HFFc6 (cell line): ENCODE measurements at places on chromosomes 4 and X. TPM values are rescaled to one million over a fixed set of nuclear protein-coding genes. Genes with fewer than 3 reads are reported as not detected.

- DNase-seq: no peak
Observed at GRCh38 chrX:42050345-42050744, 127.0 kb upstream of the CASK start.

DNA sequence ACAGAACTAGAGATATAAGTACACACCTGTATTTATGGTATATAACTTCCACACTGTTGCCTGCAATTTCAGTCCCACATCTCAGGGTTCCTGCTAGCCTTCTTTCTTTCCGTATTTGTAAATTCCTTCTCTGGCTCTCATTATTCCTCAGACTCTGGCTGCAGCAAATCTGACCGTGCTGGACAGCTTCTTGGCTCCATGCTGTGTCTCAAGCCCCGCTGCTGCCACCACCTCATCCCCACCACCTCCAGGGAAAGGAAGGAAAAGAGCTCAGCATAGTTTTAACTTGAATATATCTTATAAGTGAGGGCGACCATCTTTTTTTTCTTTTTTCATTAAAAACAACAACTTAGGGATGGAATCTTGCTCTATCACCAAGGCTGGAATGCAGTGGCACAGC is 155.6 kb upstream of the CXCL13 start:
- DNase-seq: no peak

DNA sequence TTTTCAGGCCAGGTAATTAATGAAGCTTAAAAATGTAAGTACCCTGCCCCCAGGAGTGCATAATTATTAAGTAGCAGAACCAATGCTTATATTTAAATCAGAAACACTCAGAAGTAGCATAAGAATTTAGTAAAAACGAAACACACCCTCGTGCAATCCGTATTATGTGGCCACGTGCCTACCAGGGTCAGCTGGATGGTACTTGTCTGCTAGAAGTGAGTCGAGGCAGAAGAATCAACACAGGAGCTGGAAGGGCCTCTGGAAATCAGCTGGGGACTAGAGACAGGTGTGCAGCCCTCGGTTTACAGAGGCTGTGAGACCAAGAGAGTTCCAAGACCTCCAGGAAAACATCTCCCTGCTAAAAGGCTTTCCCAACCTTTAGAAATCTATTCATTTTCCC is 559 bp upstream of the FAM47E start:
- DNase-seq: no peak

DNA sequence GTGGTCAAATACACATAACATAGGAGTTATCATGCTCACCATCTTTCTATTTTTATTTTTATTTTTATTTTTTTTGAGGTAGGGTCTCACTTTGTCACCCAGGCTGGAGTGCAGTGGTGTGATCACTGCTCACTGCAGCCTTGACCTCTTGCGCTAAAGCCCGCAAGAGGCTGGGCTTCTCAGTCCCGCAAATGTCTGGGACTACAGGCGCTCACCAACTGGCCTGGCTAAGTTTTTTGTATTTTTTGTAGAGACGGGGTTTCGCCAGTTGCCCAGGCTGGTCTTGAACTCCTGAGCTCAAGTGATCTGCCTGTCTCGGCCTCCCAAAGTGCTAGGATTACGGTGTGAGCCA is 295 bp upstream of the TLR10 start:
- no peak for DNase-seq

DNA sequence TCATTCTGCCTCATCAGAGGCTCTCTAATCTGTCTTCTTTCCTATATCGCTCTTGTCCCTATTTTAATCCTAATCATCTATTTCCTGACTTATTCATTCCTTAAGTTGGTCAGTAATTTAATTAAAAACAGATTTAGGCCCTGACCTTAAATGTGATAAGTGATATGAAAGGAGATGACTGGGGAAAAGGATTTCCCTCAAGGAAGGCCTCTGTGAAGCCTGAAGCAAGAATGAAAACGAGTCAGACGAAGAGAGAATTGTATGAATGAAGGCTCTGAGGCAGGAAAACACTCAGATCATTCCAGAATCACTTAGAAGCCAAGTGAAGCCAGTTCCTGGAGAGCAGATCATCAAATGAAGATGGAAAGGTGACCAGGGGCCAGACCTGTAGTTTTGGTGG is 22.1 kb downstream of the PKD2 start:
- peak; percentile 16 for DNase-seq

DNA sequence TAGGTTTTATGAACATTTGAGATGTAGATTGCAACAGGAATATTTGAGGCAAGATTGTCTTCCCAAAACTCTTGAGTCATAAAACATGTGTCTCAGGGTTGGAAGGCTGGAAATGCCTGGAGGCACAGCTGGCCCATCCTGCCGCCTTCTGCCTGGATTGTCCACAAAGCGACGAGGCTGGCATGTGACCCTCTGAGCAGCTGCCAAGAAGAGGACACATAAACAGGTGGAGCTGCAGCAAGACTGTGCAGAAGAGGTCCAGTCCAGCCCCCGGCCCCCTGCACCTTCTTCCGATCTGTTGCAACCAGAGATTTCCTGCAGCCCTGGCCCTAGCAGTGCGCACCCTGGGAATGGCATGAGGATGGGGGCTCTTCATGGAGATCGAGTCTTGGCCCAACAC is 101.9 kb upstream of the BCOR start:
- DNase-seq: peak; percentile 1

GRCh38 chr4:127656047-127656680 is 23.4 kb downstream of the INTU start:
- DNase-seq: no peak

GRCh38 chr4:85937507-85937906 is 422.3 kb downstream of the MAPK10 start:
- DNase-seq: no peak

Gene FGD1
- total RNA-seq: 15.2 to 18.5 TPM (median 16.5 TPM) in 3 replicates
